ENCODE measurements at places on chromosomes 12 and 14. TPM values are rescaled to one million over a fixed set of nuclear protein-coding genes. Genes with fewer than 3 reads are reported as not detected.

FERMT2 gene
- 186 TPM for total RNA-seq

AICDA gene
- not detected for total RNA-seq

HOXC10 gene
- not detected for total RNA-seq

HRK gene
- not detected for total RNA-seq

KRT83 gene
- total RNA-seq, result not detected

All from transverse colon (tissue), 4 donors.